Hindlimb muscle (tissue), 1 donor: ENCODE measurements at places on chromosomes 16 and 17. TPM values are rescaled to one million over a fixed set of nuclear protein-coding genes. Genes with fewer than 3 reads are reported as not detected.

Gene PSMB10
- 33.5 TPM for polyA plus RNA-seq

Gene HS3ST3A1
- polyA plus RNA-seq: 0.83 TPM

Gene SLC16A13
- polyA plus RNA-seq: 2.2 TPM

GRCh38 chr16:24536671-24537070 is 2.7 kb upstream of the RBBP6 start:
- no peak for DNase-seq

DNA sequence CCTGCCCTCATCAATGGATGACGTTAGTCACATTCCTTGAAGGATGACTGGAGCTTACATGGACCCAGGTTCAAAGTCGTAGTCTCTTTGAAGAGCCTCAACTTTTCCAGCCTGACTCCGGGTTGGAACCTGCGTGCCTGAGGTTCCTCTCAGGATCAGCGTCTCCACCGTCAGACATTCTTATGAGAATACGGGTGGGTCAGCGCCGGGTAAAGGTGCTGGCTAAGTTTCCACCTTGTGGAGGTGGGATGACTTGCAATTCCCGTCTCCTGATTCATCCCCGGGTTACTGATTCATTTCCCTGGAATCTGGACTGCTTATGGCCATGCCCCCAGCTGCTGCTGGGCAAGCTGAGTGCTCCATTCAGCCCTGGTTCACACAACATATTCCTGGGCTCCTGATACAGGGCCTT is 38.9 kb upstream of the CMIP start:
- DNase-seq: no peak

DNA sequence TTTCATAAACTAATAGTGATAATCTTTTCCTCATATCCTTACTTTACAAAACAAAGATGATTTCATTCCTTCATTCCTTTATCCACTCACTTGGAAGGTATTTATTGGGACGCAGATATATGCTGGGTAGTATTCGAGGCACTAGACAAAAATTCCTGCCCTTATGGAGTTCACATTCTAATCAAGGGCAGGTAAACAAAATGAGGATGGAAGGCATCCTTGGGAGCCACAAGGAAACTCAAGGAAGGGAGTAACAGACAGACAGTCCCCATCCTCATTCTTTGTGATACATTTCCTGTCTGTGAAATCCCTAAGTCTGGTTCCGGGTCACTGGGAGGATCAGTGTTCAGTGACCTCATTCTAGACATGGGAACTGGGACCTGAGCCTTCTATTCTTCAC is 45.2 kb downstream of the SLC6A2 start:
- no peak for DNase-seq

GRCh38 chr16:2074071-2074470 is 26.3 kb downstream of the TSC2 start:
- DNase-seq: no peak

DNA sequence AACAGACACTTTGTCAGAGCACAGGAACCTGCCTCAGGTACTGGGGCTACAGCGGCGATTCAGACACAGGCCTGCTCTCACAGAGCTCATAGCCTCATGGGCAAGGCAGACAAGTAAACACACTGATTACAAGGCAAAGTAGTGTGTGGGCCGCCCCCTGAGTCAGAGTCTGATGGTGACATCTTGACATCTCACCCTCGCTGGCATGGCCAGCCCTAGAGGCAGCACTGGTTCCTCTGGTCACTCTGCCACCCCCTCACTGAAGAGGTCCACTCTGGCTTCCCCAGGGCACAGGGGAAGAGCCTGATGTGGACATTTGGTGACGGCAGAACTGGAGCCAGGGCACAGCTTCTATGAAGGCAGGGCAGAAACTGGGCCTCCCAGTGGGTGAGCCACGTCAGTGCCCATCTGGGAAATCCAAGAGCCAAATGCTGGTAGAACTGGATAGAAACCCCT is 32.9 kb upstream of the TOB1 start:
- no peak for DNase-seq

GRCh38 chr17:61409301-61410112 is 9.9 kb downstream of the TBX2 start:
- peak; percentile 79 for DNase-seq

GRCh38 chr17:63430223-63430622 is 15.9 kb downstream of the CYB561 start:
- DNase-seq: no peak

DNA sequence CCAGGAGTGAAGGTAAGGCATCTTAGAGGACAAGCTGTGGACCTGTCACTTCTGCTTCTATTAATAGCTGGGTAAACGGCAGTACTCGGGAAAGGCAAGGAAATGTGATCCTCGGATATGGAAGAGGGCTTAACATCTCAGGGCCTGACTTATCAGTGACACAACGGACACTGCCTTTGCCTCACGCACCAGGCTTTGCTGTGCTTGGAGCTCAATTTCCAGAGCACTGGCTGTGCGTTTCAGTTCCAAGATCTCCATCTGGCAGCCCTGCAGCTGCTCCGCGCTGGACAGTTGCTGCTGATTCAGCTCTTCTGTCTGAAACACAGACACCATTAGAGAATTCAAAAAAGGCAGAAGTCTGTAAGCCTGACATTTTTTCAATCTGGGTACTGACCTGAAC is 3.5 kb downstream of the KRT40 start:
- peak; percentile 23 for DNase-seq

GRCh38 chr17:413016-413350 is 60.4 kb upstream of the RPH3AL start:
- DNase-seq: no peak
